Prostate gland (tissue), 2 donors: ENCODE measurements at places on chromosomes 12 and 14.
A peak's percentile ranks its signal among the peaks of the same experiment; 100 is the strongest.

GRCh38 chr12:24839268-24839791 is 109.6 kb downstream of the BCAT1 start:
- DNase-seq, result no peak
- no peak overlapping the region for H3K27ac ChIP-seq
- H3K27me3 ChIP-seq, result no peaks in the 10 kb centered on the region
- no peak overlapping the region for H3K4me3 ChIP-seq

GRCh38 chr12:56991319-56992246 is 14.8 kb downstream of the ZBTB39 start:
- H3K4me1 ChIP-seq, result no peaks in the 10 kb centered on the region
- peak overlapping the region; percentile 42 for H3K27ac ChIP-seq
- no peak overlapping the region for H3K4me3 ChIP-seq
- DNase-seq, result no peak
- H3K27me3 ChIP-seq, result no peaks in the 10 kb centered on the region

- no peaks in the 10 kb centered on the region for H3K36me3 ChIP-seq
- H3K27ac ChIP-seq, result no peak overlapping the region
- no peak for DNase-seq
- H3K4me3 ChIP-seq, result no peak overlapping the region
- H3K4me1 ChIP-seq, result peaks cover 24% of the 10 kb centered on the region
Observed at GRCh38 chr14:103699901-103700752, 15.1 kb downstream of the XRCC3 start.

- H3K4me1 ChIP-seq, result no peaks in the 10 kb centered on the region
- no peaks in the 10 kb centered on the region for H3K27me3 ChIP-seq
- H3K36me3 ChIP-seq, result peaks cover 3% of the 10 kb centered on the region
- no peak overlapping the region for H3K27ac ChIP-seq
Observed at GRCh38 chr14:105367116-105368031, 31.0 kb upstream of the TEX22 start.

DNA sequence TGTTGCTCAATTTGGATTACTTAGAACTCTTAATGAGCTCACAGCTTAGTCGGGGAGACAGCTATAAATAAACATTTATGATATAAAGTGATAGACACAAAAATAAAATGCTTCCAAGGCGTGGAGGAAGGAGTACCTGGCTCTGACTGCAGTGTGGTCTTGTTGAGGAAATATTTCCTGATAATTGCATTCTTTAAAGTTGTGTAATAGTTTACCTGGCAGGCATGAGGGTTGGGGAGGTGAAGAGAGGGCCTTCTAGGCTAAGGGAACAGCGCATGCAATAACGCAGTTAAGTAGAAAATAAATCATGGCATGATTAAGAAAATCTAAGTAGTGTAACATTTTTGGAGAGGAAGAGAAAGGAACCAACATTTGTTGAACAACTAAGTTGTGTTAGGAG is 260.5 kb upstream of the ATP2B1 start:
- H3K4me1 ChIP-seq, result no peaks in the 10 kb centered on the region
- no peaks in the 10 kb centered on the region for H3K36me3 ChIP-seq
- DNase-seq, result no peak
- H3K27ac ChIP-seq, result no peak overlapping the region
- H3K4me3 ChIP-seq, result no peak overlapping the region
- H3K27me3 ChIP-seq, result no peaks in the 10 kb centered on the region

- H3K4me1 ChIP-seq, result peaks cover 34% of the 10 kb centered on the region
- no peaks in the 10 kb centered on the region for H3K27me3 ChIP-seq
- no peak overlapping the region for H3K4me3 ChIP-seq
Observed at GRCh38 chr12:124551268-124552144, 15.9 kb downstream of the NCOR2 start.

- H3K27ac ChIP-seq, result no peak overlapping the region
- no peaks in the 10 kb centered on the region for H3K36me3 ChIP-seq
- no peaks in the 10 kb centered on the region for H3K4me1 ChIP-seq
- H3K27me3 ChIP-seq, result no peaks in the 10 kb centered on the region
- no peak overlapping the region for H3K4me3 ChIP-seq
Observed at GRCh38 chr12:45762185-45763110, 32.9 kb downstream of the ARID2 start.

GRCh38 chr14:67622675-67623074 is 3.0 kb downstream of the ARG2 start:
- peak overlapping the region; percentile 65 for H3K4me3 ChIP-seq
- peaks cover 5% of the 10 kb centered on the region for H3K4me1 ChIP-seq
- DNase-seq, result peak; percentile 57
- H3K36me3 ChIP-seq, result no peaks in the 10 kb centered on the region

DNA sequence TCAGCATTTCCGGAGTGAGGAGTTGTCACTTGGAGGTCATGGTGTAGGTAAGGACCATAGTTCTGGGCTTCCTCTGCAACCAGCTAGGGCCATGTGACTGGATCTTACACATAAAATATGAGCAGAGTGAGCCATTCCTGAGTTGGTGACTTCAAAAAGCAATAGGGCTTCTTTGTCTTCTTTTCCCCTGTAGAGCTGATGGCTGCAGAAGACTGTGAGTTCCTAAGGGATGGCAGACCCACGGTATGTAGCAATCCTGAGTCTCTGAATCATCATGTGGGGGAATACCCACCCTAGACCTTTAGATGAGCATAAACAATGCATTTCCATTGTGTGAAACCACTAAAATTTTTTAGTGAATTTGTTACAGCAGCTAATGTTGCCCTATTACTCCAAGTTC is 151.1 kb upstream of the TBX3 start:
- no peak for DNase-seq
- H3K36me3 ChIP-seq, result no peaks in the 10 kb centered on the region
- no peak overlapping the region for H3K4me3 ChIP-seq
- no peaks in the 10 kb centered on the region for H3K4me1 ChIP-seq
- H3K27ac ChIP-seq, result no peak overlapping the region

DNA sequence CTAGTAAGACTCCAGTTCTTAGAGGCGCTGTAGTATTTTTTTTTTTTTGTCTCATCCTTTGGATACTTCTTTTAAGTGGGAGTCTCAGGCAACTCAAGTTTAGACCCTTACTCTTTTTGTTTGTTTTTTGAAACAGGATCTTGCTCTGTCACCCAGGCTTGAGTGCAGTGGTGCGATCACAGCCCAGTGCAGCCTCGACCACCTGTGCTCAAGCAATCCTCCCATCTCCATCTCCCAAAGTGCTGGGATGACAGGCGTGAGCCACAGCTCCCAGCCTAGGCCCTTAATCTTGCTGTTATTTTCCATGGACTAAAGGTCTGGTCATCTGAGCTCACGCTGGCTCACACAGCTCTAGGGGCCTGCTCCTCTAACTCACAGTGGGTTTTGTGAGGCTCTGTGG is 21.3 kb downstream of the GPRC5A start:
- H3K27me3 ChIP-seq, result no peaks in the 10 kb centered on the region
- H3K36me3 ChIP-seq, result no peaks in the 10 kb centered on the region
- H3K4me1 ChIP-seq, result peaks cover 9% of the 10 kb centered on the region

GRCh38 chr14:76926521-76927251 is 100.5 kb downstream of the LRRC74A start:
- no peaks in the 10 kb centered on the region for H3K27me3 ChIP-seq
- DNase-seq, result no peak
- H3K27ac ChIP-seq, result no peak overlapping the region
- no peaks in the 10 kb centered on the region for H3K36me3 ChIP-seq
- no peak overlapping the region for H3K4me3 ChIP-seq

DNA sequence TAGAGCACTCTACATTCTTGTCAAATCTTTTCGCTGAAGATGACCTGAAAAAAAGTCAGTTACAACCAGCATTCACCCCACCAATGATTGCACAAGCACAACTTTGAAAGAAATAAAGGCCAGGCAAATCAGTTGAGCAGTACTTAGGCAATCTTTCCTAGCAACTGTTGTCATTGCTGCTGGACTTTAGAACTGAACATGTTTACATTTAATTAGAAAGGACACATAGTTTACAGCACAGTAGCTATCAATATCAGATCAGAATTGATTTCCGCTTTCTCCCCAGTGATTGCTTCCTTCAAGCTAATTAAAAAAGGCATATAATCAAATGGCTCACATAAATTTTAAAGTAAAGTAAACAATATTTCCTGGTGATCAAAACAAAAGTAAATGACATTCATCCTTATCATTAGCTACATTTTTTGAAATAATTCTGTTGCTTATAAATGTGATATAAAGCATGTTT is 128.4 kb downstream of the FOXA1 start:
- H3K27ac ChIP-seq, result peak overlapping the region; percentile 4
- DNase-seq, result no peak
- no peaks in the 10 kb centered on the region for H3K27me3 ChIP-seq
- no peaks in the 10 kb centered on the region for H3K36me3 ChIP-seq
- no peaks in the 10 kb centered on the region for H3K4me1 ChIP-seq
- H3K4me3 ChIP-seq, result no peak overlapping the region
